ENCODE measurements at places on chromosomes 4 and X.

- no peak for DNase-seq
Observed at GRCh38 chr4:26938516-26938915, 77.9 kb downstream of the STIM2 start.

- DNase-seq, result no peak
Observed at GRCh38 chr4:141132709-141133145, 542 bp downstream of the RNF150 start.

GRCh38 chr4:114636192-114636935 lies 37.8 kb downstream of the UGT8 start:
- no peak for DNase-seq

GRCh38 chrX:55450259-55450658 lies 1.7 kb upstream of the MAGEH1 start:
- no peak for DNase-seq

- no peak for DNase-seq
Observed at GRCh38 chrX:87045352-87045751, 472.2 kb upstream of the KLHL4 start.

Data from CD4-positive, alpha-beta T cell (primary cell).